ENCODE measurements at places on chromosomes 2 and 18.

DNA sequence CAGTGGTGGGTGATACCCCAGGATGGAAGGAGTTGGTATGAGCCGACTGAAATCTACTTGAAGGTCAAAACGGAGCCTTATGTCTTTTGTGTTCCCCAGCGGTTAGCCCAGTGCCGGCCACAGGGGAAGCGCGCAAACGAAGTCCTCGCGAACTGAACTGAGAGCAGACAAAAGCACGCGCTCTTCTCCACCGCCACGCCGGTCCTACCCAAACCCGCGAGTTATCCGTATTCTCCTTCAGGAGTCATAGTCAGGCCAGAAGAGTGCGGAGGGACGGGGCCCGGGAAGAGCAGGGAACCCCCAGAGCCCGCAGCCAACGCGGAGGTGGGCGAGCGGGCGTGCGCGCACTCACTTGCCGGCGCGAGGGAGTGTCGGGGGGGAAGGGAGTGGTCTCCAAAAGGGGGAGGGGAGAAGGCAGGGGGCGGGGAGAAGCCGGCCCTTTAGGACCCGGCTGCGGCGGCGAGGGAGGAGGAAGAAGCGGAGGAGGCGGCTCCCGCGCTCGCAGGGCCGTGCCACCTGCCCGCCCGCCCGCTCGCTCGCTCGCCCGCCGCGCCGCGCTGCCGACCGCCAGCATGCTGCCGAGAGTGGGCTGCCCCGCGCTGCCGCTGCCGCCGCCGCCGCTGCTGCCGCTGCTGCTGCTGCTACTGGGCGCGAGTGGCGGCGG, at the start of gene IGFBP2:
IGFBP2 (plus strand) TSS at position 469 of the 664 bp plus-strand sequence; CDS start at position 573, 104 bp downstream.
- DNase-seq = peak; percentile 60

GRCh38 chr2:210955591-210955990, 399.2 kb downstream of the CPS1 start:
- DNase-seq = peak; percentile 79

DNA sequence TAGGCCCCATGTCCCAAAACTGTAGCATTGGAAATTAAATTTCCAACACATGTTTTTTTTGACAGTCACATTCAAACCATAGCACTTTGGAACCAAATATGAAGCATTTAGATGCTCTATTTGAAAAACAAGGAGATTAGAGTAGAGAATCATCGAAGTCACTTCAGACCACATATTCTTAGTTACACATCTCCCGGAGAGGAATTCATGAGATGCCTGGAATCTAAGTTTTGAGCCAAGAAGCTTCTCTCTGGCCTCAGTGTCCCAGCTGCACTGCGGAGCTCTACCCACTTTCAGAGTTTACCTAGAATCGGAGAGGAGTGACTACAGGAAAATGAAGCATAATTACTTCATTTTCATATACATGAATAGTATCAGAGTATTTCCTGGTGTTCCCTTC, 385.9 kb downstream of the TNS1 start:
- peak; percentile 8 for DNase-seq

DNA sequence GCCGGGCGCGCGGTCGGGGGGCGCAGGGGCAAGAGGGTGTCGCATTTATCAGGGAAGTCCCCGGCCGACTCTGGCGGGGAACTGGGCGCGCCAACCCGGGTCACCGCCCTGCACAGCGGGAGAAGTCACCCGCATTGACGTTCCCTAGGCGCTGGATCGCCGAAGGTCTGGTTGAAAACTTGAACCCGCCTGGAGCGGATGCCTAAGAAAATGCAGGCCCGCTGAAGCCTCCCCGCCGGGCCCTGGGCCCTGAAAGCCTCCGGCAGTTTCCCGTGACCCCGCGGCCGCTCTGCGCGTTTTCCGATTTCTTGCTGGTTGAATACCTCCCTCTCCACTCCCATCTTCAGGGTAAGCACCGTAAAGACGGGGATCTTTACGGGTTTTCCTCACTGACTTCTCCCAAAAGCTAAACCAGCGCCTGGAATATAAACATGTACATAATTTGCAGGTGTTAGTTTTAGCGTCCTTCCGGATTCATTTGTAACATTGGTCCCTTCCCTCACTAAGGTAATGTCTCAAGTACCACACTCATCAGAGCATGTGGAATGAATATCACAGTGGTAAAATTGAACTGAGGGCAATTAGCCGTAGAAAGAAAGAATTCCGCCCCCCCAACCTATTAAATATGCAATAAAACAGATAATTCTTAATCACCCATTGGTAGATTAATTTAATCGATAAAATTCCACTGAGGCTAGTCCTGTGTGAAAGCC, 675 bp upstream of the SPIRE1 start:
- DNase-seq = peak; percentile 55

- DNase-seq = no peak
These were observed 691.4 kb upstream of the FSHR start for GRCh38 chr2:49845671-49846070.

DNA sequence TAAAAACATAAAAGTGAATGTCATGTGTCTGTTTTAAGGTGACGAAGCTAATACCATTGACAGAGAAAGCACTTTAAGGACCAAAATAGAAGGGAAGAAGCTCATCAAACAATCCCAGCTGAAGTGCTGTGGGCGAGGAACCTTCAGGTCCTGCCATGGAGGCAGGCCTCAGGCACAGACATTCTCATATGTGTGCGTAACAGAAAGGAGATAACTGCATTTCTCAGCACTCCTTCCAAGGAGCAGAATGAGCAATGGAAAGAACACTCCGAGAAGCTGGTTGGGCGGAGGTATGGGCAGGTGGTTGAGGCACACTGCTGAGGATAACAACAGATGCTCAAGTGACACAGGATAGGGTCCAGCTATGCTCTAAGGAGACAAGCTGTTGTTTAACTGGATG, 42.4 kb downstream of the PKDCC start:
- DNase-seq = no peak

GRCh38 chr2:121944072-121944831, 188.8 kb downstream of the TSN start:
- peak; percentile 36 for DNase-seq

DNA sequence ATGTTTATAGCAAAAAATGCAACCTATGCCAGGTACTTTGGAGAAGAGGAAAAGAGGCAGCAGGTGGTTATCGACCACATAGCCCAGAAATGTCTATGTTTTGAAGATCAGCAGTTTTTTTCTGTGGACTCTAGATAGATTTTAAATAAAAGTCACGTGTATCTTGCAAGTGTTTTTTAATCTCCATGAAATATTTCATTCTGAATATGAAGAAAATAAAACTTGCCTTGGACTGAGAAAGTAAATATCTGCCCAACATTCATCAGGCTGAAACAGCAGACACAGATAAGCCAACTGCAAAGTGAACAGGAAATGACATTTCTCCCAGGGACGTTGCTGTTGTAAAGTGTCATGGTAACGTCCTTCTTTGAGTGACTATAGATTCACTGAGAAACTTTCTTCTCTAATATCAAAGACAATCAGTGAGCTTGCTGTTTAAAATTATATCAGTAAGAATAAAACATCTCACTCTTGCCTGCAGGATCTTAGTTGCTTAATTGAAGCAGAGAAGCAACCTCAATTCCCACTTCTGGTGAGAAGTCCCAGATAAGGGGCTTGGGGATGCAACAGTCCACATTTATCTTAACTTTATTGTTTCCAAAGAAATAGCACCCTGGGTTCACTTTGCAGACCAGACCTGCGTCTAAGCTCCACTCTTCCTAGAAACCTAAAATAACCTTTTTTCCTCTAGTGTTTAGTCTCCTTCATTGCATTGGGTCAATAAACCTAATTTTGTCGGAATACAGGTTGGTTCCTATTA, 6.3 kb downstream of the MYOM1 start:
- peak; percentile 12 for DNase-seq

- DNase-seq = no peak
These were observed 40.5 kb upstream of the TNFRSF11A start for GRCh38 chr18:62284637-62285036.

DNA sequence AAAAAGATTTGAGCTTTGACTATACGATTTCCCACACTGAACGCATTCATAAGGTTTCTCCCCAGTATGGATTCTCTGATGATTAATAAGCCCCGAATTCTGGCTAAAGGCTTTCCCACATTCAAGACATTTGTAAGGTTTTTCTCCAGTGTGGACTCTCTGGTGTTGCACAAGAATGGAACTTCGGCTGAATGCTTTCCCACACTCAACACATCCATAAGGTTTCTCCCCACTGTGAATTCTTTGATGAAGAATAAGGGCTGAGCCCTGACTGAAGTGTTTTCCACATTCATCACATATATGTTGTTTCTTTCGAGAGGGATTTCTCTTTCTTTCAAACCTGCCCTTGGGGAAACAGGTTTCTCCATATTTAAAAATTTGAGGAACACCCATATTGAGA, 6.9 kb downstream of the ZNF24 start:
- DNase-seq = no peak

DNA sequence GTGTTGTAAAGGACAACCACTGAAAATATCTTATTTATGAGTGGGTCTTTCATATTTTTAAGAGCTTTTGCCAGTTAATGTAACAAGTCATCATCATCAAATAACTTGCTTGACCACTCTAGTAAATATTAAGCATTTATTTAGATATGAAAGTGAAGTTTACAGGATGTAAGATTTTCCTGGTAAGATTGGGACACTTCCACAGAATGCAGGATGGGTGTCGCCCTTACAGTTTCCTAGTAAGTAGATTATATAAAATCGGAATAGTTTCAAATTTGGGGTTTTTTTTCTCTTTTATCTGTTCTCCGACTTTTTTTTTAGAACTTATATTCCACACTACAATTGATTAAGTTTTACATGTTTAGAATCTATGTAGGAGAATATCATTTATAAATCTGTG, 14.8 kb upstream of the SLC40A1 start:
- DNase-seq = no peak

GRCh38 chr2:215020283-215020682, 118.1 kb downstream of the ABCA12 start:
- DNase-seq = no peak

DNA sequence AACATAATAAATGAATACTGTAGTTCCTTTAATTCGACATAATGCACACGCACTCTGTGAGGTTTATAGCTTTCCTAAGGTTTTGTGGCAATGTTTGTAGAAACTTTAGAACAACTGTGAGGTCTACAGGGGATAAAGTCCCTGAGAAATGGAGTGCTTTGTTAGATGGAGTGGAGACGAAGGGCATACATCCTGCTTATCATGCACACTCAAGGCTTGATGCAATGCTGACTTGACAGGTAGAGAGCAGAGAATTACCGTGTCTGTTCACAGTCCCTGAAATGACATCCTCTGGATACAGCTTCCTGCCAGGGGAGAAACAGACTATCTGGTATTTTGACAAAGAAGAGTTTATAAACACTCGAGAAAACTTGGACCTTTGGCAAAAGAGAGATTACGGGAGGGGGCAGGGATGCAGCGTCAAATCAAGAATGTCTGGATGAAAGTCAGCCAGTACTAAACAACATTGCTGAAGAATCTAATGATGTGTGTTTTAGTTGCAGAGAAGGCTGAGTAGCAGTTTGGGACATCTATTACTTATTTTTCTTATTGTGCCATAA, 766.9 kb upstream of the ZEB2 start:
- DNase-seq = no peak

DNA sequence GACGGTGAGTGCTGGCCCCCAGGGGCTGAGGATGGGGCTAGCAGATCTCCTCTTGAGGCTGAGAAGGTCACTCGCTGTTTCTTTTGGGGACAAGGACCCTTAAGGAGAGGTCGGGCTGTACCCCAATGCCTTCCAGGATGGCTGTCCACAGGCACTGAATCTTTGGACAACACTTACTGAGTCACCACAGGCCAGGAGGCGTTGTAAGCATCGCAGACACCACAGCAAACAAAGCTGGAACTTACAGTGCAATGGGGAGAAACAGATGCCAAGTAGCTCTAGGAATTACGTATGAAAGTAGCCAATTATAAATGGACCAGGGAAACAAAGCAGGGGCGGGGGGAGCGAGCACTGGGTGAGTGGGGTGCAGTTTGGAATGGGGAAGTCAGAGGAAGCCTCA, 219.8 kb downstream of the GLI2 start:
- DNase-seq = peak; percentile 50

GRCh38 chr2:60512062-60512622, 41.3 kb downstream of the BCL11A start:
- no peak for DNase-seq

DNA sequence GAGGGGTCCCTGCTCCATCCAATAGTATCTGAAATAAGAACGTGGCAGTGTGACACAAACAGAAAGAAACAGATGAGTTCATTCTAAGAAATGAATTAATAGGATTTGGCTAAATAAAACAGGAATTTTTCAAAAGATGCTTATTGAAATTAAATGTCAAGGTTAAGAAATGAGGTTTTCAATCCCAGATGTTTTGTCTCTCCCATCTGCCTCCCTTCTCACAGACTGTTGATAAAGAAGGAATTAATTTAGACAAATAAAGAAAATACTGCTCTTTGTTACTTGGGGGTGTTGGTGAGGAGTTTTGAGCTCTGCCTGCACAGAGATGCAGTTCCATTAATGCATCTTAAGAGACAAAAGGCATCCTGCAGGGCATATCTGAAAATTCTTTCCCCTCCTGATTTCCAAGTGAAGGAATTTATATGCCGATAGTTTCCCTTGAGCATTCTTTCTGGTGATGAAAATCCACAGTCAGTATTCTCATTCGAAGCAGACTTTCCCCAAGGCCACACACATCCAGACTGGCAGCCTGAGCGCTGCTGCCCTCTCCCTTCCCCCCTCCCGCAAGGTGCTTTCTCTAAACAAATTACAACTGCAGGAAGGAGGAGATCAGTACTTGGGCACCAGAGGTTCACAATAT, 385.4 kb upstream of the RND3 start:
- DNase-seq = no peak

- DNase-seq = no peak
These were observed 8.5 kb downstream of the ESPNL start for GRCh38 chr2:238108423-238109183.

DNA sequence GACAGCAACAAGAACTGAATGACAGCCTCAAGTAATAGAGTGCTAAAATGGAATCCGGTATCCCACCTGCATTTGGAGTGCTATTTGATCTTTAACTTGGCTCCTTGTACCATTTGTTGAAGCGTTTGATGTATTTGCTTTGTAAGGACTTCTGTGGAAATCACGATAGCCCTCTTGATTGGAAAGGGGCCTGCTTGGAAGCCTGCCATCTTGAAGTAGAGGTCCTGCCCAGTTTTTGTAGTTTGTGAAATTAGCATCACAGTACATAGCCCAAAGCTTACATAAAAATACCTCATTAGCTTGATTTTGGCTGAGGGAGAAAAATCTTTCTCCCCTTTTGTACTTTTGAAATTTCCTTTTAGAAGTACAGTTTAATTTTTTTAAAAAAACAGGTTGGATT, 2.7 kb downstream of the CDCA7 start:
- DNase-seq = no peak

GRCh38 chr18:7480879-7481278, 86.2 kb upstream of the PTPRM start:
- no peak for DNase-seq

DNA sequence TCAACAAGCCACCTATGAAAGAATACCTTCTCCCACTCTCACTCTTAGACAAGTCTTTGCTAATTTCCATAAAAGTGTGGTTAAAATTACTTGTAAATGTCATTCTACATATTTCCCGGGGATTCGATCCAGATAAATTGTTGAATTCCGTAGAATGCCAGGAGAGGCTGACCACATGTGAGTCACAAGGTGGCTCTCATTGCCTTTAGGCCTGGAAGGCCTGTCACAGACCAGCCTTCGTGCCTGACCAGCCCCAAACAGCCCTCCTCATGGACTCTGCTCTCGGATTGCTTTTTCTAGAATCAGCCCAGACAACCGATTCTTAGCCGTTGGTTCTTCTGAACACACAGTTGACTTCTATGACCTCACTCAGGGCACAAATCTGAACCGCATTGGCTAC, 86.0 kb downstream of the RTN4 start:
- DNase-seq = peak; percentile 39

- DNase-seq = no peak
These were observed 41.9 kb downstream of the SPTBN1 start for GRCh38 chr2:54497763-54498680.

All from astrocyte of the spinal cord (primary cell).